GM23338 (cell line): ENCODE measurements at places on chromosomes 13 and 19. TPM values are rescaled to one million over a fixed set of nuclear protein-coding genes. Genes with fewer than 3 reads are reported as not detected.
A peak's percentile ranks its signal among the peaks of the same experiment; 100 is the strongest.

Gene RXFP2
- total RNA-seq: not detected in 2 replicates

Gene FGF9
- 0.08 TPM in 1 of 2 replicates, not detected in the other for total RNA-seq

GRCh38 chr19:34692549-34692948, 15.1 kb downstream of the ZNF302 start:
- DNase-seq: no peak

DNA sequence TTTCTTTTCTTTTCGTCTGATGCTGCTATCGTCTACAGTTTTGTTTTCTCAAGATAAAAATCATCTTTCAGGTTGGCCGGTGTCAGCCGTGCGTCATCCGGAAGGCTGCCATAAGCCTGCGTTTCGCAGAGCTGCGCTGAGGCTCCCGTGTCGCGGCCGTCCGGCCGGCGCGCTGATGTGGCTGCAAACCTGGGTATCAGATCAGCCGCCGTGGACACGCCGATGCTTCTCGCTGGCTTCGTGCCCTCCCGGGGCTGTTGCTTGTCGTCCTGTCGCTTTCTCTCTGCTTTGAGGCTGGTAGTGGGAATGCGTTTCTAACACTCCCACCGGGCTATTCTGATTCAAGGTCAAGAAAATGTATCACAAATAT, 45.9 kb upstream of the TFDP1 start:
- no peak for DNase-seq

- peak; percentile 38 for DNase-seq
These were observed 661 bp upstream of the BABAM1 start for GRCh38 chr19:17266589-17266974.
